T-cell (primary cell): ENCODE measurements at places on chromosomes 5 and 9.

- no peak overlapping the region for H3K4me3 ChIP-seq
- no peak for DNase-seq
- no peak overlapping the region for H3K27ac ChIP-seq
Measured at GRCh38 chr5:113093558-113093957, 117.0 kb downstream of the DCP2 start.

- DNase-seq: no peak
- no peak overlapping the region for H3K4me3 ChIP-seq
- H3K27me3 ChIP-seq: no peaks in the 10 kb centered on the region
- H3K4me1 ChIP-seq: no peaks in the 10 kb centered on the region
- H3K36me3 ChIP-seq: peaks cover 43% of the 10 kb centered on the region
- H3K27ac ChIP-seq: no peak overlapping the region
Measured at GRCh38 chr5:123364441-123365155, 58.6 kb downstream of the CEP120 start.

DNA sequence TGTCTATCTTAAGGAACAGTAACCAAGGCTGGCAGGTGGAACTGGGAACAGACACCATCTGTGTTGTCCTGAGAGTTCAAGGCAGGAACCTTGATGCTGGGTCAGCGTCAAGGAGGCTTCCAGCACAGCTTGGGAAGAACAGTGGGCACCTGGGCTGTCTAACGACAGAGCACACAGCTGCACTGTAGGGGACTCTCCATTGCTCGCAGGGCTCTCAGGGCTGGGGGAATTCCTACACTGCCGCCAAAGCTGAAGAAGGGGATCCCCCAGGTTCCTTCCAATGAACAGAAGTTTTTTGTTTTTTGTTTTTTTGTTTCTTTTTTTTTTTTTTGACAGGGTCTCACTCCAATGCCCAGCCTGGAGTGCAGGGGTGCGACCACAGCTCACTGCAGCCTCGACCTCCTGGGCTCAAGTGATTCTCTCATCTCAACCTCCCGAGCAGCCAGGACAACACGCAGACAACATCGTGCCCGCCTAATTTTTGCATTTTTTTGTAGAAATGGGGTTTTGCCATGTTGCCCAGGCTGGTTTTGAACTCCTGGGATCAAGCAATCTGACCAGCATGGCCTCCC, 81.9 kb downstream of the PTPN3 start:
- H3K4me3 ChIP-seq: no peak overlapping the region
- H3K4me1 ChIP-seq: no peaks in the 10 kb centered on the region
- H3K27me3 ChIP-seq: no peaks in the 10 kb centered on the region
- H3K36me3 ChIP-seq: no peaks in the 10 kb centered on the region
- H3K27ac ChIP-seq: no peak overlapping the region
- DNase-seq: no peak

DNA sequence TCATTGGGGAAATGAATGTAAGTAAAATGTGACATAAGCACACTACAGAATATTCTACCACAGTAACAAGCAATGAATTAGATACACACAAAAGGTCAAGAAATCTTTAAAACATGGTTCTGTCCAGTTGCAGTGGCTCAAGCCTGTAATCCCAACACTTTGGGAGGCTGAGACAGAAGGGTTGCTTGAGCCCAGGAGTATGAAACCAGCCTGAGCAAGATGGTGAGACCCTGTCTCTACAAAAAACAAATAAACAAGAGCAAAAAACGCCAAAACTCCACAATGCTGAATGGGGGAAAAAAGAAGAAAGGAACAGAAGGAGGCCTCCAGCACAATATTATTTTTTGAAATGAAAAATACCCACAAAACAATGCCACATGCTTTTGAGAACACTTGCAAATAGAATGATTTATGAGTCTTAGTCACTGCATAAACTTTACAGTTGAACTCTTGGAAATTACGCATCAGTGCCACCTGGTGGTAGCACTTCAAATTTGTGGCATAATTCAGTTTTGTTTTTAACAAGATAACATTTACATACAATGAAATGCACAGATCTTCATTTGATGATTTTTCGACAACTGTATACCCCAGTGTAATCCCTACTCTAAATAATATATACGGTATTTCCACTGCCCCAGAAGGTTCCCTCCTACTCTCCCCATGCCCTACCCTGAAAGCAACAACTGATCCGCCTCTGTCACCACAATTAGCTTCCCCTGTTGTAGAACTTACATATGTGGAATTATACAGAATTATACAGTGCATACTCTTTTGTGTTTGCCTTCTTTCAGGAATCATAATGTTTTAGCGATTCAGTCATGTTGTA, 14.4 kb upstream of the SPINK4 start:
- H3K4me1 ChIP-seq: peaks cover 4% of the 10 kb centered on the region
- H3K27ac ChIP-seq: no peak overlapping the region
- DNase-seq: peak; percentile 60
- peaks cover 5% of the 10 kb centered on the region for H3K27me3 ChIP-seq
